ENCODE measurements at places on chromosomes 5 and 9.

DNA sequence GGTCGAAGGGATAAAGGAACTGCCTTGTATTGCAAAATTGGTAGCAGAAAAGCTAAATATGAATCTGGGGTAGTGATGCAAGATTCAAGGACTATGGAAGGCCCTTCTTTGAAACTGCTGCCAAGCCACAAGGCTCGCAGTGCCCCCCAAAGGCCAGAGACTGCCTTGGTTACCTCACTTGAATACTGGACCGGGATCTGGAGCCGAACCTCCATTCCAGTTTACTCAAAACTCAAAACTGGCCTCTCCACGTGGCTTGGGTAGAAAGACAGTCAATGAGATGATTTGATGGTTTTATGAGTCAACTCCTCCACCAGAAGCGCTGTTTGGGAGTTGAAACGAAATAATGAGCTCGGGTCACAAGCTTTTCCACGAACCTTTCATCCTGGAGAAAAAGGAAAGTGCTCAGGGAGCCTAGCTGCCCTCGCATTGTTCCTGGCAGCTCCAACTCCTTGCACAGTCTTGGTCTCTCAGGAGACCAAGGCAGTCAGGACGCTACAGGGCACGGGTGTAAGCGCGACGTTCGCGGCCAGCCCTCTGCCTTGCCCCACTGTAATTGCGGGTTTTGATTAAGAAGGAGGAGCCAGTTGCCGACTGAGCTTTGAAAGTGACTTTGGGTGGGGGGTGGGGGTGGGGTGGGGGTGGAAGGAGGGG lies 2.8 kb downstream of the ST8SIA4 start:
- DNase-seq = no peak

- DNase-seq = no peak
These were observed 88.9 kb downstream of the AMBP start for GRCh38 chr9:113989017-113989713.

DNA sequence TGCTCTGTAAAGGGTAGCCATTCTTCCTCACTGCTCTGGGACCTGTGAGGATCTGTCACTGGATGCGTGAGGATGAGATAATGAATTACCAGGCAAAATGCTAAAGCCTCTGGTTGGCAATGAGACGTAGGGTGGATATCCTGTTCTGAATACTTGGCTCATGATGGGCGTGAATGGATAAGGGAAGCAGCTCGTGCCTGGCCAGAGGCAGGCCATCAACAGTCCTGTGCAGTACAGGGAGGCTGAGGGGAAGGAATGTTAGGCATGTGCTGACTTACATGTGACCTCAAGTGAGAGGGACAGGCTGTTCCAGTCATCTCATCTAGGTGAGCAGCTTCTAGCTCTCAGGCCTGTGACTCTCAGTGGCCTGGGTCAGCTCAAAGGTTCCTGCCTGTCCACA lies 172.8 kb downstream of the CARTPT start:
- DNase-seq = no peak

DNA sequence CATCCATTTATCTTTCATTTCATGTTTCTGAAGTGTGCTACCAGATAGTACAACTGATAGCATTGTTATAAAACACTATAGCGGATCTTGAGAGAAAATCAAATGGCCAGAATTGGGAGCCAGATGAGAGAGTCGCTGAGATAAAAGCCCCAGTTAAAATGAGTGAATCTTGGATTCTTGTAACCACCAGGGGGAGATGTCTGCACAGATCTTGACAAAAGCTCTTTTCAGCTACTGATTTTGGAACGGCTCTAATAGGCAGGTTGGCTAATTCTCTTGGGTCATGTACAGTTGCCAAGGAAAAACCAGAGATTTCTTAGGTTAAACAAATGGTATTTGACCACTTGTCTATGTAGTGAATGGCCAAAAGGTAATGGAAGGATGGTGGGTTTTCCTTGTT lies 21.7 kb downstream of the F2RL2 start:
- no peak for DNase-seq

DNA sequence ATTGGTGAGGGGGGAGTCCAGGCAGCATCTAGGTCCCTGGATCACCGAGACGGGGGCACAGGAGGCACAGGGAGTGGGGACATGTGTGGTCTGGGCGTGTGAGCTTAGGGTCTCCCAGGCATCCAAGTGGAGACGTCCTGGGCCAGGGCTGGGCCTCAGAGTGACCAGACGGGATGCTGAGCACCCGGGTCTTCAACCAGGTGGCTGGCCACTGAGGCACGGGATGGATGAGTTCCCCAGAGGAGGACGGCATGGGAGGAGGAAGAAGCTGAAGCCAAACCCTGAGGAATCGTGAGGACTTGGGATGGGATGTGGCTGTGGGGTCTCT lies 88.0 kb downstream of the LMX1B start:
- no peak for DNase-seq

DNA sequence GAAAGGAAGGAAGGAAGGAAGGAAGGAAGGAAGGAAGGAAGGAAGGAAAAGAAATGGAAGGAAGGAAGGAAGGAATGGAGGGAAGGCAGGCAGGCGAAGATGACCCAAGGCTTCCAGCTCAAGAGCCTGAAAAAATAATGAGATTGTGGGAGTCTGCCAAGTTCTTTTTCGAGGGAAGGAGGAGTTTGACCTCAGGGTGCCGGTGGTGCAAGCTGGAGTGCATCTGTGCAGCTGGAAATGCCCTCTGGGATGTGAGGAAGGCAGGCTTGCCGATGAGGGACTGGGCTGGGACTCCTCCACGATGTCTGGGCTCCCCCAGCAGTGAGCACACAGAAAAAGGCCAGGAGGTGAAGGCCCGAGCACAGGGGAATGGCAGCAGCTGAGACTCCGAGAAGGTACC lies 154.9 kb upstream of the DAPK1 start:
- DNase-seq = no peak

DNA sequence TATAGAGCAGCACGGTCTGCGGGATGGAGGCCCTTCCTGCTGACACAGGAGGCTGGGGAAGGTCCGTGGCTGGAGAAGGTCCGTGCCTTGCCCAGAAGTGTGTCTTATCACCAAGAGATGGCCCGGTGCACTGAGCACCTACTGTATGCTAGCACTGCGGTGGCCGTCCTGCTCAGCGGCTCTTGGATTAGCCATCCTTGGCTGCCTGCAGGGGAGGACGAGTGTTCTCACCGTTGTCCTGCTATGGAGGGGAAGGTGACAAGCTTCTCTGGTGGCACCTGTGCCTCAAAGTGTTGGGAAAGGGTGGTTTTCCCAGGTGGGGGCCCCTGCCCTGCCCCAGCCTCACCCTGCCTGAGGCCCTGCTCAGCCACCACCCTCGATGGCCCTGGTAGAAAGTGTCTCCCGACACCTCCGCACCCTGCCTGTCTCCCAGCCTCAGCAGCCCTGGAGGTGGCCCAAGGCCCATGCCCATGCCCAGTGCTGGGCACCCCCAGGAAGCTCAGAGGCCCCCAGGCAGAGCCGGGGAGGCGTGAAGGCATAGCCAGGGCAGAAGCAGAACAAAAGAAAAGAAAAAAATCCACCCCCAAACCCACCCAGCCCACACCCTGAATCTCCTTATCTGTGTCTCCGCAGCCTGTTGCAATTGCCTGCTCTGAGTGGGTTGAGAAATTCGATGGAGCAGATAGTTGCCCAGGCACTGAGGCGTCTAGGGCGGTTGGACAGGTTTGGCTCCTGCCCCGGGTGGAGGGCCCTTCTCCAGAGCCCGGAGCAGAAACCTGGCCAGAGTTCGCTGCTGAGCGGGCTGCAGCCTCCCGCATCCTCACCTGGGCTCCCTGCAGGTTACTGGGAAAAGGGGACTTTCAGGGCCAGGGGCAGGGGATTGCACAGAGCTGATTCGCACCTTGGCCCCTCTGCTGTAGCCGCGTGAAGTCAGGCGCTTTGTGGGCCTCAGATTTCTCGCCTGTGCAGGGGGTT lies 30.5 kb downstream of the RXRA start:
- DNase-seq = no peak

DNA sequence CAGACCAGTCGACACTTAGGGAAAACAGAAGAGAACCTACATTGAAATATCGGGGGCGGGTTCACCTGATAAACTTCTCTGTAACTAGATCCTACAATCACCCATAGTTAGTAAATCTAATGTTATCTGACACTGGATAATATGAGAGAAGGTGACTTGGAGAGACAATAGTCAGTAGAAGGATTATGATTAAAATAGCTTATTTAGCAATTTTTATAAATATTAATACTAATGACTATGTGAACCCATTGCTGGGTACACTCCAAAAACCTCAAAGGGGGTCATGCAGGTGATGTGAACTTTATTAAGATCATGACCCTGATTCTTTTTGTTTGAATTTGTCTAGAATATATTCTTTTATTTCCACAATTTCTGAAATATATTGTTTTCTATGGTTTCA lies 164.1 kb upstream of the CCNH start:
- no peak for DNase-seq

DNA sequence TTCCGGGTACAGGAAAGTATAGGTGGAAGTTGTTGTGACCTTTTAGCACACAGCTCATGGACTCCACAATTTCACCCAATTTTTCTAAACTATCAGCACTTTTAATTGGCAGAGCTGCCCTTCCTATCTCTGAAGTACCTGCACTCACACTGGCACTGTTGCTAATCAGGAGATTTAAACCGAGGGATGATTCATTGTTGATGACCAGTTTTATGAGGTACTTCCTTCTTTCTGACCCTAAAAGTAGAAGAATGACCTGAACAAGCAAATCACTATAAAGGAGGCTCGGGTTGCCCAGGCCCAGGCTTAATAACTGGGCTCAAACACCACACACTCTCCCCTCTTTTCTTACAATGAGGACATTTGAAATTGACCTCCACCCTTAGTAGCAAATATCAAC lies 105.9 kb downstream of the KCNN2 start:
- DNase-seq = no peak

- no peak for DNase-seq
These were observed 119.4 kb upstream of the MVB12B start for GRCh38 chr9:126207256-126207655.

- DNase-seq = no peak
These were observed 192.9 kb downstream of the RAB3C start for GRCh38 chr5:58775701-58776262.

DNA sequence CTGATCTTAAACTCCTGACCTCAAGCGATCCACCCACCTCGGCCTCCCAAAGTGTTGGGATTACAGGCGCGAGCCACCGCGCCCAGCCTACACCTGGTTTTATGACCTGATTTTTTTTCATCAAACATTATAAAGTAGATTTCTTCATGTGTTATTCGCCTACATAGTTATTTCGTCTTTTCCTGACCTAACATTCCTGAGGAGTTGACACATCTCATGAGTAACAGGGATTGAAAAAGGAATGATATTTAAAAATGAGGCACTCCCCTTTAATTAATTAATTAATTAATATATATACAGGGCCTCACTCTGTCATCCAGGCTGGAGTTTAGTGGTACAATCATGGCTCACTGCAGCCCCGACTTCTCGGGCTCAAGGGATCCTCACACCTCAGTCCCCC lies 20.2 kb upstream of the MTMR12 start:
- no peak for DNase-seq

DNA sequence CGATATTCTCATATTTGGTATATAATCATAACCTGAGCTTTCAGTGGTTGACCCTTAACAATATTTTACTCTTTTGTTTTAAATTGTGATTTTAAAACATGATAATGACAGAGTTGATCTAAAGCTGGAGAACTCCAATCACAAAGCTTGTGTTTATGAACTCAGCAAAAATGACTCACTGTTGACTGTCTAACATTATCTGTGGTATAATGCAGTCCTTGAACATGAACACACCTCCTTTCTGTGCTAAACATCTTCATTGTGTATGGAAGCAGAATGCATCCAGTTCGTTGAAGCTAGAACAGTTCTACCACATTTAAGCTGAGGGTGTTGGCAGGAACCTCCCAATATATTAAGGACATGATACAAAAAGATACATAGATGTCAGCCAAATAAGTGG lies 1030.2 kb upstream of the SEMA6A start:
- no peak for DNase-seq

DNA sequence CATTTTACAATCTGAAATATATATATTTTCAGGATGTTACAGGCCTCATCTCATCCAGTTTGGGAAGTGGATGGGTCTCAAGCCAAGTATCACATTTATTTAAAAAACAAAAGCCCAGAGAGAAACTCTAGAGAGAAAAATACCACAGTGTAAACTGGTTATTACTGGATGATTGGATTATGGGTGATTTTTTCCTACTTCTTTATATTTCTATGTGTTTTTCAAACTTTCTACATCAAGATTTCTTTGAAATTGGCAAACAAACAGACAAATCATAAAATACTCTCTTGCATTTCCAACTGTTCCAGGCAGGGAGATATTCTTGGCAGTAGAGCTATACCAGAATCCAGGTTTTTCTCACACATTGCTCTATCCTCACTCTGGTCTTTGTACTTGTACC lies 116.0 kb upstream of the SMIM23 start:
- DNase-seq = no peak

- DNase-seq = no peak
These were observed 195.6 kb upstream of the RAI14 start for GRCh38 chr5:34460496-34460895.

- no peak for DNase-seq
These were observed 14.6 kb downstream of the NDUFA8 start for GRCh38 chr9:122144836-122145591.

All from stimulated activated CD8-positive, alpha-beta memory T cell treated with anti-CD3 and anti-CD28 coated beads, Interleukin-15, amount 100 ng/mL, for 24 hours (primary cell).